Metanephros (tissue), 2 donors: ENCODE measurements at places on chromosomes 2 and 18. TPM values are rescaled to one million over a fixed set of nuclear protein-coding genes. Genes with fewer than 3 reads are reported as not detected.

KCNE4 gene
- total RNA-seq: 11.2 TPM

UGT1A4 gene
- total RNA-seq: 0.29 TPM

EMX1 gene
- total RNA-seq: 46.9 TPM

SLC9A4 gene
- total RNA-seq: 12.9 TPM

G6PC2 gene
- 0.23 TPM for total RNA-seq

LBX2 gene
- total RNA-seq: 1.1 TPM

DSG4 gene
- not detected for total RNA-seq

TUBA4B gene
- total RNA-seq: not detected

ANKRD36C gene
- 111 TPM for total RNA-seq

DLGAP1 gene
- 5.5 TPM for total RNA-seq

RBMS1 gene
- total RNA-seq: 110 TPM

SH3RF3 gene
- 6.9 TPM for total RNA-seq

SGPP2 gene
- 14.8 TPM for total RNA-seq

CABYR gene
- 5.1 TPM for total RNA-seq

CIDEA gene
- total RNA-seq: 0.64 TPM

TUBA3E gene
- total RNA-seq: not detected

GAREM1 gene
- total RNA-seq: 27.9 TPM

HOXD9 gene
- total RNA-seq: 50.0 TPM

CCDC74A gene
- total RNA-seq: 20.4 TPM

ABCG5 gene
- total RNA-seq: 0.18 TPM
